ENCODE measurements at places on chromosomes 13 and 19.
A peak's percentile ranks its signal among the peaks of the same experiment; 100 is the strongest.

- DNase-seq: no peak
These were observed 2.0 kb downstream of the ZBTB7A start for GRCh38 chr19:4064496-4065260.

- no peak for DNase-seq
These were observed 45.4 kb upstream of the CYP2B6 start for GRCh38 chr19:40945645-40946044.

GRCh38 chr13:105814219-105814901 is 721.1 kb downstream of the EFNB2 start:
- peak; percentile 62 for DNase-seq

DNA sequence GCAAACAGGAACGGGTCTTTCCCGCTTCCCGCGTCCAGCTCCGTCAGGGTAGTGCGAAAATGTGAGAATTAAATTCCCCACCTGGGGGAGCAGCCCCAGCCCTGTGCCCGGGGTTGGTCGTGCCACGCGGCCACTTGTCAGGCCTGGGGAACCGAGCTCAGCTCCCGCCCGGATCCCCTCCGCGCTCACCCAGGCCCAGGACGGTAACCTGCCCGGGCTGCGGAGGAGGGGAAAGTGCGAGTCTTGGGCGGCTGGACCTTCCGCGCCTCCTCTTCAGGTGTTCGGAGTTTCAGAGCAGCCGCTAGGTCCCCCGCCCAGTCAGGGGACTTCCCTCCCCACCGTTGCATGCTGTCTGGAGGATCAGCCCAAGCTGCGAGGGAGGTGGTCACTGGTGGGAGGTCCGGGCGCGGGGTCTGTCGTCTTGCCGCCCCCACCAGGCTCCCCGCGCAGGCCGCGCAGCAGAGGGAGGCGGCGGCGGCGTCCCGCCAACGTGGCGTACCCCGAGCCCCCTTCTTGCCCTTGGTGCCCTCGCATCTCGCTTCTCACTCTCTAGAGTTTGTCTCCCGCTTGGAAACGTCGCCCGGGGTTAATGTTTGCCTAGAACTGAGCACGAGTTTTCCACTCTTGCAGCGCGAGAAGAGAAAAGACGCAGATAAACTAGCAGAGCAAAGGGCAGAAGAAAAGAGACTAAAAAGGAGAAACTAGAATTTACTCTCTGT is 8.1 kb downstream of the URAD start:
- no peak for DNase-seq

DNA sequence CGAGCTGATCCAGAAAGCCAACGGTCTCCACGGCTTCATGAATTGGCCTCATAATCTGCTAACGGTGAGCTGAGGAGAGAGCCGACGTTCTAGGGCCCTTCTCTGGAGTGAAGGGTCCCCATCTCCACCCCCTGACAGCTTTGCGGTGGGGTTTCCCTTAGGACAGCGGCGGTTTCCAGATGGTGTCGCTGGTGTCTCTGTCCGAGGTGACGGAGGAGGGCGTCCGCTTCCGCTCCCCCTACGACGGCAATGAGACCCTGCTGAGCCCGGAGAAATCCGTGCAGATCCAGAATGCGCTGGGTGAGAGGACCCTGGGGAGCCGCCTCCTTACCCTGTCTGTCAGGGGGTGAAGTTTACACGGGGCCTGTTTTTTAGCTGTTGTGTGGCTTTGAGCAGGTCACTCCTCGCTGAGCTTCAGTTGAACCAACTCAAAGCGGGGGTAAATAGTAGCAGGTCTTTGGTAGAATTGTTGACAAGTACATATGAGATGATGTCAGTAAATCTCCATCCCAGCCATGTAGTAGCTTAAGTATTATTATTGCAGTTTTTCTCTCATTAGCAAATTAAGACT is 801 bp downstream of the QTRT1 start:
- no peak for DNase-seq

DNA sequence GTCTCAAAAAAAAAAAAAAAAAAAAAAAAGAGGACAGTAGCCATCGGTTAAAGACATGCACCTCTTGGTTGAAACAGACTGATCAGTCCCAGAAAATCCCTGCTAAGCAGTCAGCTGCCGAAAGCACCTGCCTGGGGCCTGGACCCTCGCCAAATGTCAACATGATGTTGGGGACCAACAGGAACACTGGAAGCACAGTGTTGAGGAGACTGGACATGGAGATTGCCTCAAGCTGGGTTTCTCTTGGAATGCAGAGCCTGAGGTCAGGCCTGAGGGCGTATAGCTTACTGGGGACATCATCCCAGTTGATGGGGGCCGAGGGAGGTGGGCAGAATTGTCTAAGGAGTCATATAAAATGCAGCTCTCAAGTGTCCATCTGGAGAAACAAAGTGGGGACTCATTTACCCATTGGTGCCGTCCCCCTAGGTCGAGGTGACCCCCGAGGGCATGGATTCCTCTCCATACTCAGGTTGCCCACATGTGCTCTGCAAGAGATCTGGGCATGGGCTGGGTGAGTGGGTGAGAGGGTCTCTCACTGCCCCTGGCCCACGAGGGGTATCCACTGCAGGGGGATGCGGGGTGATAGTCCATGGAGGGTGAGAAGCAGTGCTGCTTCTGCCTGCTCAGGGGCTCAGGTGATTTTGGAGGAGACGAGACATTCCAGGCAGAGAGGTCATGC is 164.5 kb downstream of the URI1 start:
- no peak for DNase-seq

DNA sequence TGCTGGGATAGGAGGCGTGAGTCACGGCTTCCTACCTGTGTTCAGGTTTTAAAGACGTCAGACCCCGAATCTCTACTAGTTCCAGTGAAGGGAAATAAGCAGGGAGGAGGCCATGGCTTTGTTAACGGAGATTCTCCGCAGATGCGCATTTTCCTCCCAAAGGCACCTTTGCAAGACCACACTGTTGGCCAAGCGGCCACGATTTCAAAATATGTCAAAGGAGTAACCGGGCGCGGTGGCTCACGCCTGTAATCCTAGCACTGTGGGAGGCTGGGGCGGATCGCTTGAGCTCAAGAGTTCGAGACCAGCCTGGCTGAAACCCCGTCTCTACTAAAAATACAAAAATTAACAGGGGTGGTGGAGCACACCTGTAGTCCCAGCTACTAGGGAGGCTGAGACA is 21.9 kb downstream of the ZNF763 start:
- no peak for DNase-seq

GRCh38 chr13:113305208-113305607 is 8.2 kb downstream of the LAMP1 start:
- DNase-seq: peak; percentile 63

DNA sequence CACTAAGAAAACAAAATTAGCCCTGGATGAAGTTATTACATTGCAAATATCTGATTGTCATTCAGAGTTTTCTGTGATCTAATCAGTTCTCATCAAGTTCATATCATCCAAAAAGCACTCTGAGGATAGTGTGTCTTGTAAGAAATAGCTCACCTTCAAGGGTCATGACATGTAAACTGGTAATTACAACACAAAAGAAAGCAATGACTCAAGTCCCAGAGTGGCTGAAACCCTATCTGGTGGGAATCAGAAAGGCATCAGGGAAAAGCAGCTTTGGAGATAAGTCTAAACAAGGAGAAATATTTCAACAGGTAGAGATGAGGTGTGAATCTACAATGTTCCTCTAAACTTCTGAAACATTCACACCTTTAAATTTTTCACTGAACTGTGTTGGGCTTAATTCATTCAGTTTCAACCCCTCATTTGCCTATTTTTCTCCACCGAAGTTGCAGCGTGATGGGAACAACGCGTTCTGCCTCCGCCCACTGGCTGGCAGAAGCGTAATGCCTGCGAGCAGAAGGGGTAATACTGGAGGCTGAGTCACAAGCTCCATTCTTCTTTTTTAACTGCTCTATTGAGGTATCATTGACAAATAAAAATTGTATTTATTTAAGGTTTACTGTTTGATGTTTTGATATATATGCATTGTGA is 155.2 kb upstream of the IPO5 start:
- no peak for DNase-seq

- no peak for DNase-seq
These were observed 226.3 kb downstream of the TBC1D4 start for GRCh38 chr13:75255653-75256052.

GRCh38 chr19:53157626-53158025 is 1.2 kb downstream of the ZNF347 start:
- DNase-seq: peak; percentile 10

DNA sequence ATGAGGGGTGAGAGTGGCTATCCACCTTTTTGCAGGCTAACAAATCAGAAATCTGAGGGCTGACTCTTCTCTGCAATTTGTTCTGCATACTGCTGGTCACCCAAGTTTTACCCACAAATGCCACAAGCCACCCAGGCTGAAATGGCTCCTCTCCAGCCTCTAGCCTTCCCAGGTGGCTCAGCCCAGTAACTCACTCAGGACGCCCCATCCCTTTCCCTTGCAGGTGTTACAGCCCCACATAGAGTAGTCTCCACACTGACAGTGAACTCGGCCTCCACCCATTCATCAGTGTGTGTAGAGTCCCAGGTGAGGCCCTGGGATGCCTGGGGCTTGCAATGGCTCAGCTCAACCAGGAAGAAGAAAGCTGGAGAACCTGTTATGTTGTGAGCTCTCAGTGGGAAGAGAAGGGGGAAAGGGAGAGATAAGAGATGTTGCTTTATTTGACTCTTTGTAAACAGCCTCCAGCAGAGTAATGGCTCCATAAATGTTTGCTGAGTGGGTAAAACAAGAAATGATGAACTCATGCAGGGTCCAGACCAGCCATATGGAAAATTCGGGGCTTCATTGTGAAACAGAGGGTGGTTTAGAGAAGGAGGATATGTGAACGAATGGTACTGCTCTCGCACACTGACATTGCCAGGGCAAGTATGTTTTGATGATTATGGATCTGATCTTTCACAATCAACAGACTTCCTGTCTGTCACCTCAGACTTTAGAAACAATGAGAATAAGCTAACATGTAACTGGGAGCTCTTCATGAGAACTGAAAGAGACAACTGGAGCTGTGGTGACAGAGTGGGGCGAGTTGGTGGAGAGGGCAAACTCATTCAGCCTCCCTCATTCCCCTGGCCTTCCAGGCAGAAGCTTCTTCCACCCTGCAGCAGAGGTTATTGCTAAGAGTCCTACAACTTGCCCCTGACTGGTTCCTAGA is 74.2 kb upstream of the RFC3 start:
- no peak for DNase-seq

GRCh38 chr13:77740931-77741596 is 43.6 kb downstream of the SLAIN1 start:
- no peak for DNase-seq

DNA sequence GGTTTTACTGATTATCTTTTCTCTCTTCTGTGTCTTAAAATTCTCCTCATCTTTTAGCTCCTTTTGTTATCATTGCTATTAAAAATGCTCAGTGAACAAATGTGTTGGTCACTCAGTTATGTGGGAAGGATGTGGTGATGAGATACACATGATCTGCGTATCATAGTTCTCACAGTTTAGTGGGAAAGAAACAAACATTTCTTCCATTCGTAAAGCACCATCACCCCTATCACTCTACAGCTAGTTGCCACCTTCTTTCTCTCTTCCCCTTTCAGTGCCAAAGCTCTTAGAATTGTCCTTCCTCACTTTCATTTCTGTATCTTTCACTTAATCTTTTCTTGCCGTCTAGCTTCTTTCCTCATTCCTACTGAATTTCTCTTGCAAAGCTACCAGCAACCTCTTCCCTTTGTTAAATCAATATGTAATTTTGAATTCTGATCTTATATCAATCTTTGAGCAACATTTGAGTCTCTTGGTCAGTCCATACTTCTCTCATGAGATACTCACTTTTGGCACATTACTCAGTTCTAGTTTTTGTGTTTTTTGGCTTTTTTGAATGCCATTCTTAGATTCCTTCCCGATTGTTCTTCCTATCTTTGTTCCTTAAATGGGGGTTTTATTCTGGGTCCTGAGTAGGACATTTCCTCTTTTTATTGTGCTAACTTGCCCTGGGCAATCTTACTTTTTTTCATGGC is 122.3 kb downstream of the PCCA start:
- DNase-seq: no peak

- DNase-seq: no peak
These were observed at the start of gene TBCB for GRCh38 chr19:36115453-36116343. TBCB (plus strand) TSS chr19:36115468; CDS start chr19:36115561, 93 bp downstream.

GRCh38 chr13:80577926-80578670 is 237.2 kb upstream of the SPRY2 start:
- no peak for DNase-seq

- no peak for DNase-seq
These were observed 40.2 kb downstream of the CCNE1 start for GRCh38 chr19:29851769-29852521.

GRCh38 chr13:60211548-60211947 is 47.8 kb upstream of the DIAPH3 start:
- DNase-seq: no peak

DNA sequence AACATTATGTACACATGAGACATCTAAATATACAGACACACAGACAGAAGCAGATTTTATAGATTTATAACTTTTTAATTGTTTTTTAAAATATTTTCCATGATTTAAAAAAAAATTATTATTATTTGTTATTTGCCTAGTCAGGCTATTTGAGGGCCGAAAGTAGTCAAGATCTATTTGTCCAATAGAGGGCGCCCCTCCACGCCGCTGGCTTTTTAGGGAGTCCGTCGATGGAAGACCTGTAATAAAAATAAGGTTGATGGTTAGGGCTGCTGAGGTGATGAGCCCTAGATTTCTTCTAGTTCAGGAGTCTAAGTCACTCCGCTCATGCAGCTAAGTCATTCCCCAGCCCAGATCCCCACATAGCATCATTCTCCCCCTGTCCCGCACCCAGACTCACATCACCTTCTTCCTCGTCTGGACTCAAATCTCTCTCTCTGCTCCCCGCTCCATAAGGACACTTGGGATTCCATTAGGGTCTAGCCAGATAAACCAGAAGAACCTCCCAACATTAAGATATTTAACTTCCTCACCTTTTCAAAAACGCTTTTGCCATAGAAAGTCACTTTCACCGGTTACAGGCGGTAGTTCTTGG is 33.9 kb upstream of the CEACAM21 start:
- no peak for DNase-seq

DNA sequence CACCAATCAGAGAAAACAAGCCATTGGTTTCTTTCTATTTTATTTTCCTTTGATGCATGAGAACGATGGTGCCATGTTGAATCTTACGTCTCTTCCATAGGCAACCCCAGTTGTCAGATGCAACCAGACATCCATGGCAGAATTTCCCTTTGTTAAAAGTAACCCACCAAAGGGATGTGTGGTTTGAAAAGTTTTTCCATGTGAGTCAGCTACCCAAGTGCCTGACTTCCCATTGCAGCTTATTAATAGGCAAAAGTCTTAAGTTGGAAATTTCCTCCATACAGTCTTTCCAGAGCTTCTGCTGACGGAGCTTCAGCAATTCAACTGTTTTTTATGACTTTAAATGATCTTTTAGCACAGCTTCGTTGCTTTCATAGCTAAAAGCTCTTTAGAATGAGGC is 73.8 kb upstream of the FAM216B start:
- DNase-seq: peak; percentile 65

- no peak for DNase-seq
These were observed 716 bp upstream of the ZNF420 start for GRCh38 chr19:37077501-37077933.

DNA sequence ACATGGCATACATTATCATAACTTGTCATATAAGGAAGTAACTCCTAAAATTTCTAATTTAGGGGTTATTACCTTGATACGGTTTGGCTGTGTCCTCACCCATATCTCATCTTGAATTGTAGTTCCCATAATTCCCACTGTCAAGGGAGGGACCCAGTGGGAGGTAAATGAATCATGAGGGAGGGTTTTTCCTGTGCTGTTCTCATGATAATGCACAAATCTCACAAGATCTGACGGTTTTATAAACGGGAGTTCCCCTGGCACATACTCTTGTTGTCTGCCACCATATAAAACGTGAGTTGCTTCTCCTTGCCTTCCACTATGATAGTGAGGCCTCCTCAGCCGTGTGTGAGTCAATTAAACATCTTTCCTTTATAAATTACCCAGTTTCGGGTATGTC is 76.0 kb downstream of the ZDHHC20 start:
- DNase-seq: no peak
